ENCODE measurements at places on chromosomes 6 and 20.

GRCh38 chr6:165508321-165508869 lies 154.6 kb downstream of the PDE10A start:
- DNase-seq: no peak

DNA sequence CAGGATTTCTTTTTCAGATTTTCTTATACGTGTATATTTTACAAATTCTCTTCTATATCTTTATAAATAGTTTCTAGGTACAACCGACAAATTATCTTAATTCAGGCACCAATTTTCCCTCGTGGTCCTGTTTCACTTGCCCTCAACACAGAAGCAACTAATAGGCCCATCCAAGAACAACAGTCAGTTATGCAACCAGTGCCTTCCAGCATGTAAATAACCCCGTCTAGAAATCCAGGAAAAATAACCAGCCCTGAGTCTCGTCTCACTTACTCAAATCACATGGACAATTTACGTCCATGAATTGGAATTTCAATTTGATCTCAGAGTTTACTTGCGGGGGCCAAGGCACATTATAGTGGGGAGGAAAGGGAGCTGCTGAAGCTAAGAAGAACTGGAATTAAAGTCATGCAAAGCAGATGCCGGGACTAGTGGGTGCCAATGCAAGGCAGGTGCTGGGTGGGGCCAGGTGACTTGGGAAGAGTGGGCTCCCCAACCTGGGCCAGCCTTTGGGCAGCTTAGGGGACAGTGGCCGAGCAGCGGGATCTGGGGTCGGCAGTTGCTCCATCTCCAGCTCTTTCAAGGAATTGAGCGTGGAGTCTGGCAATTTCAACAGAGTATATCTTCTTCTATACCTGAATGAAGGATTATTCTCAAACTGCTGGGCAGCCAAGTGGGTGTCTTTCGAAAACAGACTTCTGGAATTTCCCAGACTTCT lies 121.7 kb downstream of the EDN3 start:
- no peak for DNase-seq

- DNase-seq: no peak
These were observed 170.7 kb downstream of the ERMARD start for GRCh38 chr6:169921853-169922824.

- DNase-seq: no peak
These were observed 19.3 kb downstream of the FAXC start for GRCh38 chr6:99330159-99330558.

- no peak for DNase-seq
These were observed 7.3 kb downstream of the C6orf132 start for GRCh38 chr6:42135161-42135560.

DNA sequence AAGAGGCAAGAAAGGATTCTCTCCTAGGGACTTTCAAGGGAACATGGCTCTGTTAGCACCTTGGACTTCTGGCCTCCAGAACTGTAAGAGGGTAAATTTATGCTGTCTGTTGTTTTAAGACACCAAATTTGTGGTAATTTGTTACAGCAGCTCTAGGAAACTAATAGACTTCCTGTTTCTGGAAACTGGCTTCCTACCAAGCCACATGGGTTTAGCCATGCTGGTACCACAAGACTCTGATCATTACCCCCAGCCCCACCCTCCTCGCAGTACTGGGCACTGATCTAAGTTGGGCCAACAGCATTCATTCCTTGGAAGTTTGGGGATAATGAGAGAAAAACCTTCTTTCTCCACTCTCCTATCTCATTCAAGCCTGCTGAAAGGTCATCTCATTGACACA lies 109.5 kb upstream of the SMLR1 start:
- no peak for DNase-seq

DNA sequence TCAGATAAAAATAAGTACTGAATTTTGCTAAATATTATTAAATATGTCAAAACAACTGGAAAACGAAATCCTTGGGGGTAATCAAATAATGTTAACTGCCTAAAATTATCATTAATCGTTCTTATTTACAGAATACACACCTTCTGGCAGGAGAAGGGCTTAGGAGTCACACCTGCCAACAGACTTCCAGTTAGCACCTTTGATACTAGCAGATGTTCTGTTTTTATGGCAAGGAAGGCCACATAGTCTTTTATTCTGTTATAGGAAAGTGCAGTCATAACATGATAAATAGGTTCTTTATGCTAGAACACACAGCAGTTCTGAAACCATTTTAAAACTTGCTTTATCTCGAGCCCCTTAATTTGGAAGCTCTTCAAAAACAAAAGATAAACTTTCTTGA lies 464.1 kb downstream of the UTRN start:
- DNase-seq: no peak

GRCh38 chr6:37916675-37917074 lies 97.1 kb downstream of the ZFAND3 start:
- no peak for DNase-seq

GRCh38 chr6:38137608-38138265 lies 318.2 kb downstream of the ZFAND3 start:
- DNase-seq: no peak

GRCh38 chr6:130200020-130200419 lies 22.7 kb downstream of the SAMD3 start:
- DNase-seq: no peak

- DNase-seq: no peak
These were observed 41.7 kb downstream of the SLC16A10 start for GRCh38 chr6:111129013-111129412.

DNA sequence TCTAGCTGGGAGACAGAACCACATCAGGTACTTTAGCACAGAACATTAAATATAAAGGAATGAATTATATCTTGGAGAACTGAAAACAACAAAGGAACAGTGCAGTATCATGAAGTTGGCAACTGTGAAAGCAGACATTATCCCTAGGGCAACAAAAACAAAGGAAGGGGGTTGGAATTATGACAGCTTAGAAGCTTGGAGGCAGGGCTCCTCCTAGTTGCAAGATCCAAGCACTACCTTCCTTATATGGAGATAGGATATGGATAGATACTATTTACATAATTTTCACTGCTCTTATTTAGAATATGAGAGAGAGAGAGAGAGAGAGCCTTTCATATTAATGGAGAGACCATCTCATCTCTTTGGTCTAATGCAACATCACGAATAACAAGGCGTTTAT lies 27.0 kb downstream of the TMEM14A start:
- DNase-seq: no peak

DNA sequence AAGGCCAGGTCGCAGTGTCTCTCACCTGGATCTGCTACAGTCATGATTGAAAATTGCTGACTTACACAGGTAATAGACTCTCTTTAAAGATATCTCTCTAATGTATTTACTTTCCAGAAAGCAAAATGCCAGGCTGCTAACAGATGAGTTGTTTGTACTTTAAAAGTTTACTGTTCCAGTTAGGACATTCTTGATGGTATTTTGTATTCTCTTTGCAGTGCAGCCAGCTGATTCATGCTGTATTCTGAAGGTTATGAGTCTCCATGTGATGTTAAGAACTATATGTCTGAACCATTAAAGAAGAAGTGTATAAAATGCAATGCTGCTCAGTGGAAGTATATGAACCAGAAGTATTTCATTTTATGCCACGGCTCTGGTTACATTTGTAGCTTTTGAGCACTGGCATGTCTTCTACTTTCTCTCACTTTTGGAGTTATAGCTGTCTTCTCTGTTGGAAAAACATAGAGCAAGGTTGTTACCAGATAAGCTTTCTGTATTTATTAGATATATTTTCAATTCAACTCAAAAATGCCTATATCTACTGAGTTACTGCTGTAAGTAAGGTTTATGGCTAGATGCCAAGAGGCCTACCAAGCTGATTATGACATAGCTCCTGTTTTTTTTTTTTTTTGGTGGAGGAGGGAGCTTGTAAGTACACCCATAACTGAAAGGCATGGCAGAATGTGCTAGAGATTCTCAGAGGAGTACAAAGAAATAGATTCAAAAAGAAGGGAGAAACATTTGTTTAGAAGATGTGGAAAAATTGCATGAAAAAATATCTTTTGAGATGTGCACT lies 130.5 kb upstream of the MAN1A1 start:
- no peak for DNase-seq

- no peak for DNase-seq
These were observed 55.3 kb downstream of the STK35 start for GRCh38 chr20:2156666-2157624.

GRCh38 chr6:144711661-144712060 lies 426.5 kb downstream of the UTRN start:
- no peak for DNase-seq

DNA sequence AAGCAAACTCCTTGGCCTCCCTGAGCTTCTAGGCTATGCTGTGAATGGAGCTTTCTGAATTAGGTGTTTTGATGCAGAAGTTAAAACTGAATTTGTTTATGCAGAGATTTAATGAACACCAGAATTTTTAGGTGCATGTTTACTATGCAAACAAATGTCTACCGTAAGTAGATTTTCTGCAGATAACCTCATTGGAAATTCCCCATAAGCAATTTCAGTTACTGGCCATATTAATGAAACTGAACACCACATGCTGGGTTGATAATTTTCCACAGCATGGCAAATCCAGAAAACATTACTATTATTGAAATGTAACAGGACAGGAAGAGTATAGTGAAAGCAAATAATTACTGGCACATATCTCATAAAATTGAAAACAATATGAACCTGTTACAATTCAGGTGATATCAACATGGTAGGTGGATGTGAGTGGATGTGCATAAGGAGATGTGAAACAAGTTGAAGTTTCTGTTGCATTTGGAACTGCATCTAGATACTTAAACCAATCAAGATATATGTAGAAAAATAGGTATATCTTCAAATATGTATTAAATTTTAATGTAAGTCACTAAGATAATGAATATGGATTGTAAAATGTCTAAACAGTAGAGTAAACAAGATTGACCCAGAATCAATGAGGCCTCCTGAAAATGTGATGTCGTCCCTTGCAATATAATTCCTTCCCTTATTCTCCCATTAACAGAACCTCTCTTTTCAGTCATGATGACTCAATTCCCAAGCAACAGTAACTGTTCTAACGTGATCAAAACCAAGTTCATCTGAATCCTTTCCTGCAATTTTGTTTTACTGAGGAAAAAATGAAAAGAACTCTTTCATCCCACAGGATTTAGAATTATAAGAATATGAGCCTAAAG lies 11.0 kb downstream of the PTCHD4 start:
- DNase-seq: no peak

DNA sequence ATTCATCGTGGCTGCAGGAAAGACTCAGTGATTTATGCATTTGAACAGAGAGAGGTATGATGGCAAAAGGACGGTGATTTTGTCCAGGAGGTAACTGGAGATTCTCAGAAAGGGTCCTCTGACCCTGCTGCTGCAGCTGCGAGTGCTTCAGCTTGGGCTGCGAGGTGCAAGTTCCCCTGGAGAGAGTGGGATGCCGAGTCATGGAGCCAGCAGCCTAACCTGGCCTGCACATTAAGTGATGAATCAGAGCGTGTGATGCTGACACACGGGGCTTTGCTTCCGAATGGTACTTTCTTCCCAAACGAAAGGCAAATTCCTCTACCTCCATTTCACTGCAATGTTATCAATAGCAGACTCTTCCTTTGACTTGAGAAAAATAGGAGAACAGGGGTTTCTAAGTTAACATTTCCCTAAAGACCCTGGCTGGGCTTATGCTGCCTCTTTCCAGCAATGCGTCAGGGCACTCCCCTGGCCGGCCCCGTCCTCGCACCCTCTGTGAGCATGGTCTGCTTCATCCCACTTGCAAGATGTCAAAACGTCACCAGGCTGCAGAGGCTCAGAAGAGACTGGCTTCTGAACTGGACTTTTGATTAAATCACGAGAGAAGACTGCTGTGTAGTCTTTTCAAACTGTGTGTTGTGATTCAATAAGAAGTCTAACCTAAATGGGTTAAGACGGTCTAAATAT lies 628.0 kb upstream of the AGPAT4 start:
- DNase-seq: no peak

DNA sequence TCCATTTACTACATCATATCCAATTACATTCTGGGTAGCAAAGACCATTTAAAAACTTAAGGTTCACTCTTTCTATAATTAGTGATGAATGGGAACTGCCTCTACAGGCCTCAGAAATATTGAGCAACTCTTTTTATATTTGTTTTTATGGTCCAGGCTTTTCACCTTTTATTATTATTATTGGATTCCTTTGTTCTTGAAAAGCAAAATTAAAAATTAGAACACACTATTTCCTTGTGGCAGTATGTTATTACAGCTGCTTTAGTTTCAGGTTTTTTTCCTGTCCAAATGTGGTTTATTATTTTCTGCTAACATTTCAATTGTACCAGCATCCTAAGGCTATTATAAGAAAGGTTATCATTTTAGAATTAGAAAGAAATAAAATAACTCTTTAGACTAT lies 150.1 kb downstream of the FARS2 start:
- DNase-seq: no peak

DNA sequence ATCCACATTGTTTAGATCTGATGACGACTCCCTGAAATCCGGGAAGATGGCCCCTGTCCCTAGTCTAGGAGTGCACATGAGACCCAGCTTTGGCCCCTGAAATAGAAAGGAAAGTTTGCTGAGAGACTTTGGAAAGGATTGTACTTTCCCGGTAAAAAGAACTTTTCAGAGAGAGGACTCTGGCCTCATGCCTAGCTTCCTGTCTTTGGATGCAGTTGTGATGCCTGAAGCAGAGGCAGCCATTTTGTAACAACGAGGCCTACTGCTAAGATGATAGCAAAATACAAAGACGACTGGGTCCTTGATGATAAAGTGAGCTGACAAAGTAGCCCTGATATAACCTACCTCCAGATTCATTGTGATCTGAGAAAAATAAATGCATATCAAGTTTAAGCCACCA lies 6.9 kb downstream of the CPNE5 start:
- no peak for DNase-seq

DNA sequence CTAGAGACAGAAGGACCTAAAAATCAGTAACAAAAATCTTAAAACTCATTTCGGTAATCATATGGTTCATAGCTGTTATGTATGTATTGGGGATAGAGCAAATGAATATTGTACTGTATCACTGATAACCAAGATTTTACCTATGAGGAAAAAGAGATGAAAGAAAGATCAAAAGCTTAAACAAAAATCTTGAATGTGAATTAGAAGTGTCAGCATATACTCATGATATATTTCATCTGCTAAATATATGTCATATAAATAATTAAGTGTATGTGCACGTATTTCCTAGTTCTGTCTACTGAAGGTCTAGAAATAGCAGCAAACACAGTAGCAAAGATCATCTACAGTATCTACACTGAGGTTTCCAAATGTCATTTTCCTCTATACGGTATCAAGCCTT lies 299.8 kb downstream of the BTBD9 start:
- DNase-seq: no peak

DNA sequence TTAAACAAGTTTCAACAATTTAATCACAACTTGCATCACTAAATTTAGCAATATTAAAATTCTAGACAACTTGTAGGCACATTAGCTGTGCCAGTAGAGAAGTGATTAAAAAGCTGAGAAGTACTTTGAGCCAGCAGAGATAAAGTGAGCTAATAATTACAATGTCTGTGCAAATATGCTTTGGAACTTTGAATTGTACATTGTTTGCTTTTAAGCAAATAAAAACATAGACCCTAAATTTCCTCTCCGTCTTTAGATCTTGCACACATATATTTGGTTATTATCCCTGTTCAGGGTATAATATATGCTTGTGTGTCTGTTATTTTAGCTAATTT lies 44.2 kb upstream of the DEFB112 start:
- no peak for DNase-seq

All from nucleus accumbens (tissue), 56 donors.